Stimulated activated CD4-positive, alpha-beta T cell treated with anti-CD3 and anti-CD28 coated beads, Interleukin-1b, Interleukin-23, amount 100 ng/mL, for 1 hour (primary cell): ENCODE measurements at places on chromosomes 11 and 22.

- no peak for DNase-seq
Observed at GRCh38 chr11:131979364-131979763, 608.9 kb downstream of the NTM start.

GRCh38 chr22:19821523-19822300 is 33.0 kb downstream of the GNB1L start:
- no peak for DNase-seq

DNA sequence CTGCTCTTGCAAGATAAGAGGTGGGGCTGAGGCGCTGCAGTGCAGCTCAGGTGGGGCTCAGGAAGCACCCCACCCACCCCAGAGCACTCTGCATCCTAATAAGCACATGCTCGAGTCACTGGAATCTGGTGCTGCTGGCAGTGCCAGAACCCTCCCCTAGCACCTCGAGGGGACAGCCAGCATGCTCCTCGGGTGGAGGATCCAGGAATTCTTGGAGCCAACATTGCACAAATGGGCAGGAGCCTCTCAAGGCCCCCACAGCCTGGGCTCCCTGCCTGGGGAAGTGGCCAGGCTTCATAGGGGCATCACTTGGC is 27.5 kb upstream of the CABP7 start:
- no peak for DNase-seq

DNA sequence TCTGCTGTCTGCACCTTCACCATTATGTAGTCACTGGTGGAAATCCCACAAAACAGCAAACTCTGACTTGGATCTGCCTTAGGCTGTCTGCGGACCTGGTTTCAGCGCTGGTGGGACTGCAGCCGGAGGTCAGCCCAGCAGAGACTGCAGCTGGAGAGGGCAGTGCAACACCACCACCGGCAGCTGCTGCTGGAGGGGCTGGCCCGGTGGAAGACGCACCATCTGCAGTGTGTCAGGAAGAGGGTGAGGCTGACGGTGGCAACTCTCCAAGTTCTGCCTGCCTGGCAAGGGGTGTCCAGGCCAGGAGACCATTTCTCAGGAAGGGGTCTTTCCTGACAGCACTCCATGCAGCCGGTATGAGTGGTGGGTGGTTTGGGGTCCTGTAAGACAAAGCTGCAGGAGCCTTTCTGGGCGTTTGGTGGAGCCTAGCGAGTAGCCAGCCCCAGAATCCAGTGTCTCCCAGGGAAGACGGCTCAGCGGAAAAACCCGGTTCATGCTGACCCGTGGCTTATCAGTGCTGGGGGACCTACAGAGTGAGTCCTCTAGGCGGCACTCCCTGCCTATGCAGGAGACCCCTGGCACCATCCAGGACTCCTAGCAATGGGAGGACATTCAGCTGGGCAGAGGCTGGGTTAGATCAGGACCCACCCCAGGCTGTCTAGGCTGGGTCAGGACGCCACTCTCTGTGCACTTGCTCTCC is 50.8 kb downstream of the PISD start:
- no peak for DNase-seq

DNA sequence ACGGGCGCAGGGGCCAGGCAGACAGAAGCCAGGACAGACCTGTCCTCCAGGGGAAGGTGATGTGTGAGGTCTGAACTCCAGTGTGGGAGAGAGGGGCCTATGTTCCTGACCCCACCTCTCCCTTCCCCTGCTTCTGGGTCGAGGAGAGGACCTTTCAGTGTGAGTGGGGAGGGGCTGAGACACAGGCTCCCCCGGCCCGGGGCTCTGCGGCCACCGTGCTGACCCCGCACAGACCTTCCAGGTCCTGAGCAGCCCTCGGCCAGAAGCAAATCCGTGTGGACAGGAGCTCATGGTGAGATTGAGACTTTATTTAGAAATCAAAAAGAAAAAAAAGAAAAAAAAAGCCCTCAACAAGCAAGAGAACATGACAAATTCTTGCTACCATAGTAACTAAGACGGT is 680.5 kb downstream of the BRD1 start:
- no peak for DNase-seq

DNA sequence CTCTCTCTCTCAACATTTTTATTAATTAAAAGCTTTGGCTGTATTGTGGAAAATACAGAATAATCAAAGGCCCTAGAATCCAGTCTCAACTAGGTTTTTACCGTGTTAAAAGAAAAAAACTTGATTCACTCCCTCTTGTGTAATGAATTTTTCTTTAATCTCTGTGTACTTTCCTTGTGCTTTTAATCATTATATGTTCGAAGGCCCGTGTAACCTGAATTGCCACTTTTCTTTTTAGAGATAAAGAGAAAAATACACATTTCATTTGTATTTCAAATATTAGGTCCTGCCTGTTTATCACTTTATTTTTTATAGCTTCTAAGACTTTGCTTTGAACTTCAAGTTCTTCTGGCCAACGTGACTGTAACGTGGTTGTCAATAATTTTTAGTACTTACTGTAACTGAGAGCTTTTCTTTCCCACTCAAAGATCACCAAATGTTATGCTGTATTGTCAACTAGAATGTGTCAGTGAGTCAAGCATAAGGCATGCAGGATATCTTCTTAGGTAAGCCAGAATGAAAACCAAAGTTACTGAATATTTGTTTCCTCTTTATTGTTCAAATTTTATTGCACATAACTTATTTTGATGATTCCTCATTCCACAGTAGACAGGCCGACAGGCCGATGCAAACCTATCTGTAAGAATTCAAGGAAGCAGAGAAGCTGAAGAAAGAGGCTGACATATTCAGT is 23.3 kb upstream of the FAR1 start:
- no peak for DNase-seq

GRCh38 chr11:66835768-66836405 is 7.4 kb upstream of the RCE1 start:
- no peak for DNase-seq

- DNase-seq = no peak
Observed at GRCh38 chr11:19320827-19321226, 80.1 kb upstream of the E2F8 start.

GRCh38 chr11:26761361-26761809 is 39.5 kb upstream of the SLC5A12 start:
- no peak for DNase-seq

- no peak for DNase-seq
Observed at GRCh38 chr22:36457688-36458450, 23.6 kb downstream of the TXN2 start.

GRCh38 chr22:39459681-39460080 is 2.9 kb downstream of the MGAT3 start:
- no peak for DNase-seq

DNA sequence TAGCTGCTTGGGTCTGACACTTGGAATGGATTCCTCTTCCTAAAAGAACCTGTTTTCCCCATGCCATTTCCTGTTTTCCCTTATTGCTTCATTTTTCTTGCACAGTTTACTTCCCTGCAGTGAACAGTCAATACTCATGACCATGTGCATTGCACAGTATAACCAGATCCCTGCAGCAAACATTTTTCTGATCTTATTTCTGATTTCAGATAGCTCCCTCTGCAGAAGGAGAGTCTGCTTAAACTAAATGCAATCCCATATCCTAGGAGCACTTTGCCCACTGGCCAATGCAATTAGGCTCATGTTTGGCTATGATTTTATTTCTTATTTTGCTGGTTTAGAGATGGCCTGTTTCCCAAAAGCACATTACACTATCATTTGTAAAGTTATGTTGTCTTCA is 96.7 kb upstream of the CD44 start:
- no peak for DNase-seq

GRCh38 chr11:33539751-33540150 is 160.9 kb downstream of the C11orf91 start:
- DNase-seq = no peak

DNA sequence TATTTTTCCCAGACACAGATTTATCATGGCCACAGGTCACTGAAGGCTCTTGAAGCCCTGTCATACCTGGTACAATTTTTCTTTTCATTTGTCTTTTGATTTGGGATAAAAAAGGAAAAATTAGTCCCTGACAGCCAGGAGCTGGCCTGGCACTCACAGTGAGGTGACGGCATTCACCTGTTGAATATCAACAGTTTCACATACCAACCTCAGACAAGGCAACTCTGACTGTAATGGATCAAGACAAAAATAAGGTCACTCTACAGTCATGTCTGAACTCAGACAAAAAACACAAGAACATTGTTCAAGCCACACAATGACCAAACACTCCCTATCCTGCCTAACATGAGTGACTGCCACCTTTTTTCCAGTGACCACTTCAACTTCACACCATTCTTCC is 392.9 kb downstream of the TENM4 start:
- no peak for DNase-seq

DNA sequence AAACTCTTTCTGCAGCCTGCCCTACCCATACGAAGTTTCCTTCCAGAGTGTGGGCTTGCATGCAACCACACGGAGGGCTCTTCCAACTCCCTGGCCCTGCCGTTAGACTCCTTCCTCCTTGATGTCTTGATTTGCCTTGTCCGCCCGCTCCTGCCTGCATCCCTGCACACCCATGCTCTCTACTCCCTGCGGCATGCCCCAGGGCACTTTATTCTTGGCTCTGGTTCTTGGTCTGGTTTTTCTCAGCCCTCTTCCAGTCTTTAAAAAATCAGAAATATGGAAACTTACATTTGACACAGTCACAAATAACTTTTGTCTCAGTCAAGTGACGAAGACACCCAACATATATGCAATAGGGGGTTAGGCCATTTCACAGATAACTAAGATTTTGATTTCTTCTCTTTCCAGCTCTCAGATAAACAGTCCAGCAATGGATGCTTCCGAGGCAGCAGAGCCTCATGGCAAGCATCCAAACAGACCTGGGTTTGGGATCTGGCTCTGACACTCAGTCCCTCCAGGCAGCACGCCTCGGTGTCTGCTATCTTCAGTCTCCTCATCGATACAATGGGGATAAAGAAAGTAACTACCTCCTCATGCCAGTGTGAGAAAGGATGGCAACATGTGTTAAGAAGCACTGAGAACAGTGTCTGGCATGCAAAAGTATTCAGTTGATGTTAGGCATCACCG is 15.7 kb upstream of the OPCML start:
- DNase-seq = no peak

DNA sequence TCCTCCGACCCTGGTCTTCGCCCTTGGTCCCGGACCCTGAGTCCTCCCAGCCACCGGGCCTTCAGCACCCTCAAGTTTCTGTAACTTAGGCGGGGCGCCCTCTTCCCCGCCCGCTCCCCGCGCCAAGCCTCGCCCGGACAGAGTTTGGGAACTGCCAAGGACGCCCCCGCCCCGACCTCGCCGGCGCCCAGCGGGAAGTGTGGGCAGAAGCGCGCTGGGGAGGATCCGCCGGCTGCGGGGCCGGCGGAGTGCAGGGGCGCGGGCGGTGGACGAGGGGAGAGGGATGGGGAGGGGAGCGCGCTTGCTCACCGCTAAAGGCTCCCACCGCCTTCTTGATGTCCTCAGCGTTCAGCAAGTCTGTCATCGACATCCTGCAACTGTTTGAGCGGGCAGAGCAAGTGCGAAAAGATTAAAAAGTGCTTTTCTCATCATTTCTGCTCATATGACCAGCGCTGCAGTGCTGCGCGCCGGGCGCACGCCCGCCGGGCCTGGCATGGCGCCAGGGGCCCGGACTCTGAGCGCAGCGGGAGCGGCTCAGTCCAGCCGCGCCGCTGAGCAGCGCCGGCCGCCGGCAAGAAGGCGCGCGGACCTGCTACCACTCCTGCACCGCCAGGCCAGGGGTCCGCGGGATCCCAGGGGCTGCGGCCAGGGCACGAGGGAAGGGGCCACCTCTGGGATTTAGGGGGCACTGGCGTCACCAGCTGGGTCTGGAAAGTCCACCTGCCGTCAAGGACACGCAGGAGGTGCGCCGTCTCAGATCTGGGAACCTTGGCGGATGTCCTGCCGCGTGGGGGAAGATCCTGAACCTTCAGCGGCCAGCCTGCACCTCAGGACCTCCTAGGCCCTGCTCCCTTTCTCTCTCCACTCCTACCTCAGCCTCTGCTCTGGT is at the start of gene PVALB:
TSS of gene PVALB (minus strand) at position 400 of the 889 bp plus-strand sequence. CDS start at position 370, 30 bp downstream.
- no peak for DNase-seq

GRCh38 chr11:19821993-19822392 is 109.4 kb downstream of the NAV2 start:
- DNase-seq = no peak

- DNase-seq = no peak
Observed at GRCh38 chr22:45756558-45756957, 84.9 kb downstream of the ATXN10 start.

GRCh38 chr11:44860346-44860745 is 90.3 kb downstream of the TP53I11 start:
- DNase-seq = no peak

- no peak for DNase-seq
Observed at GRCh38 chr11:31484497-31484896, 24.9 kb downstream of the IMMP1L start.

GRCh38 chr22:31080164-31080847 is 812 bp upstream of the SMTN start:
- no peak for DNase-seq

DNA sequence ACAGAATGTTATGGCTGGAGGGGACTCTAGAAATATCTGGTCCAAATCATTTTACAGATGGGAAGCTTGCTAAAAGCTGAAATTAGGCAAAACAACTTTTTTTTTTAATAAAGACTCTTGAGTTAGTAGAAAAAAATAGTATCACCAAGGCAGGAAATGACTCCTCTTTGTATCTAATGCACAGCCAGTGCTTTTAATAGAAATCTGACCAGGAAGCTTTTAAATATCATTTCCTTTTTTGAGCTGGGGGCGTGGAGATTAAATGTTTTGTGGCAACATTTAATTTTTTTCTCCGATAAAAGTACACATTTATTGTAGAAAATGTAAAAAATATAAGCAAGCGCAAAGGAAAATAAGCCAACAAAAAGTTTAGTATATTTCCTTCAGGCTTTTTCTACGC is 22.5 kb downstream of the TRAF6 start:
- no peak for DNase-seq

DNA sequence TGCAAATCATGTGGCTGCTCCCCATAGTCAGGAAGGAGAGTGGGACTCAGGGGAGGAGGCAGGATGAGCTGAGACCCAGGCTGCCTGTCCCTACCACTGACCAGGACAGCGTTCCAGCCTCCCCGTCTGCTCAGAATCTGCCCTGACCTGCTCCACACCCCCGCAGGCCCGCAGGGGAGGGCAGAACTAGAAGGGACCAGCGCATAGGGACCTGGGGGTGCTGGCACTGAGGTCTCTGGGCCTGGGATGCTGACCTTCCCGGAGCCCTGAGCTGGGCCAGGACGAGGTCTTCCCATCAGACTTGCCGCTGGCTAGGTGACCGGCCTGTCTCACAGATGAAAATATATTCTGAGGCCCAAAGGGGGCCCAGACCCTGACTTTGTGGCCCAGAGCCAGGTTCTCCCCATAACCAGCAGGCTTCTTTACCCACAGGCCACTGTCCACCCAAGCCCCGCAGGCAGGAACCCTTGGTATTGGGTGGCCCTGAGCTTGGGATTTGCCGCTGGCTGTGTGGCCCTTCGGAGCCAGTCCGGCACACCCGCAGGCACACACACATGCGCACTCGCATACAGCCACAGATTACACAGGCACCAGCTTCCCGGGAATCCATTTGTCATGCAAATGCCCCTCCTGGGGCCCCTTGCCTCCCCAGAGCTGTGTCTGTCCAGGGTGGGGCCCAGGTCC is 13.8 kb upstream of the PIM3 start:
- DNase-seq = no peak
